ENCODE measurements at places on chromosomes 16 and 17. TPM values are rescaled to one million over a fixed set of nuclear protein-coding genes. Genes with fewer than 3 reads are reported as not detected.

- DNase-seq: no peak
These were observed 238.8 kb downstream of the MRTFB start for GRCh38 chr16:14309906-14310305.

DNA sequence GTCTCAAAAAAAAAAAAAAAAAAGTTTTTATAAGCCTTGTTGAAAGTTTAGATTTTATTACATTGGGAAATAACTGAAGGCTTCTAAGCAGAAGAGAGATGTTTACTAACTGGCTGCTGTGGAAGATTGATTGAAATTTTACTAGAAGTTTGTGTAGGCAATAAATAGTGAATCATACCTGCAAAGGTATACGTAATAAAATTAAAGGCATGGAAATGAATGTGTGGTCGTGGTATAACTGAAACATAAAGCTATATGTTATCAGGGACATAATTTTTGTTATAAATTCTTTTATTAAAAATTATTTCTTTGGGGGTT lies 8.7 kb downstream of the LUC7L3 start:
- no peak for DNase-seq

DNA sequence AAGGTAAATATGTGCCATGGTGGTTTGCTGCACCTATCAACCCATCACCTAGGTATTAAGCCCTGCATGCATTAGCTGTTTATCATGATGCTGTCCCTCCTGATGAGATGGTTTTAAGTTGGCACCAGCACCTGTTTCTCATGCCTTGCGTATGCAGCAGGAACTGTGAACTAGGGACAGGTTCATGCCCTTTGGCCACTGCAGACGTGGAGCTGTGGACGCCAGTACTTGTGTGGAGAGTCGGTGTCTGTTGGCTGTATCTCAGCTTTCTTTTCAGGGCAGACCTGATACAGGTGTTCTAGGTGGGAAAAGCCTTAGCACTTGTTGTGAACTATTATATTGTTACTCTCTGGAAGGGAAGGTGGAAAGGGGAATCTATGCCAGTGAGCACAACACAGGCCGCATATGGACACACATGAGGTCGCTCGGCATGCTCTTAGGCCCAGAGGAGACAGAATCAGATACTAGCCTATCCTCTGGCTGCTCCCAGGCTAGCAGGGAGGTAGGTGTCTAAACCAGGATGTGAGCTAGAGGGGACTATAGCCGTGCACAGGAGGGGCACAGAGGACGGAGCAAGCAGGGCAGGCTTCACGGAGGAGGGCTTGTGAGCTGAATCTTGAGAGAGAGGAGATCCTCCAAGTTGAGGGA lies 22.5 kb downstream of the MSI2 start:
- DNase-seq: no peak

The SLC5A11 gene
- 0.08 TPM for polyA plus RNA-seq

The TBC1D3I gene
- polyA plus RNA-seq: 2.6 TPM
